ENCODE measurements at places on chromosomes 16 and 17.

DNA sequence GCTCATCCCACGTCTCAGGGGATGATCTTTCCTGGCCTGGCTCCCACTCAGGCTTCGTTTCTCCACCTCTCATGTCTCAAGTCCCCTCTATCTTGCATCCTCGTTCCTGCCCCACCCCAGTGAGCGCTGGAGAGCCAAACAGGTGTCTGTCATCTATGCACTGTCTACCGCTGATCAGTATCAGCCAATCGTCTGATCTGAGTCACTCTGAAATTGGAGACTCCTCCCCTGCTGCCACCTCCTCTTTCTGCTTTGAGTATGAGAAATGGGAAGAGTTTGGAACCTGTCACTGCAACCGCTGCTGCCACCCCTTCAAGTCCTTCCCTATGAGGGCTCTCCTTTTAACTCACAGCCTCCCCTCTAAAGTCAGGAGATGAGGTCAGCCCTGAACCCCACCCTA is 28.0 kb downstream of the FZD2 start:
- DNase-seq = no peak

- DNase-seq = no peak
Observed at GRCh38 chr16:69166946-69167930, 19.7 kb upstream of the SNTB2 start.

DNA sequence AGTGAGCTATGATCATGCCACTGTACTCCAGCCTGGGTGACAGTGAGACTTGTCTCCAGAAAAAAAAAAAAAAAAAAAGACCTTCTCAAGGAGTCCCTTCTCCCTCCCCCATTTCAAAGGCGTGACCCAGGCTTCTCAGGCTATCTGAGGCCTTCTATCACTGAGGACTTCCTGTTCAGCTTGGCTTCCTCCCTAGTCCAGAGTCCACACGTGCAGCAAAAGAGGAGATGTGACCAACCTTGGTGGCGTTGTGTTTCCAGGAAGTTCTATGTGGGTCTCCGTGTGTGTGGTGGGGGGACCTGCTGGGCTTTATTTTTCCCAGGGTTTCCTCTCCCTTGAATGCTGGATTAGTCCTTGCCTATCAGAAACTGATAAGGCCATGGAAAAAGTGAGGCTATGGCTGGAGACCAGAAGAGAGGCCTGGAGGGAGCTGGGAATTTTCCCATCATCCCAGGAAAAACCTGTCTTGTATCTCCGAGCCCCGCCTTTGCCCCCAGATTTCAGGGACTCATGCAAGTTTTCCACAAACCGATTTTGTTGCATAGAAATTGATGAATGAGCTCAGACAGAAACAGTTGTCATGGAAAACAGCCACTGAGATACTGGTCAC is 148.1 kb downstream of the SALL1 start:
- DNase-seq = no peak

GRCh38 chr17:9181640-9182039 is 160.3 kb downstream of the NTN1 start:
- no peak for DNase-seq

DNA sequence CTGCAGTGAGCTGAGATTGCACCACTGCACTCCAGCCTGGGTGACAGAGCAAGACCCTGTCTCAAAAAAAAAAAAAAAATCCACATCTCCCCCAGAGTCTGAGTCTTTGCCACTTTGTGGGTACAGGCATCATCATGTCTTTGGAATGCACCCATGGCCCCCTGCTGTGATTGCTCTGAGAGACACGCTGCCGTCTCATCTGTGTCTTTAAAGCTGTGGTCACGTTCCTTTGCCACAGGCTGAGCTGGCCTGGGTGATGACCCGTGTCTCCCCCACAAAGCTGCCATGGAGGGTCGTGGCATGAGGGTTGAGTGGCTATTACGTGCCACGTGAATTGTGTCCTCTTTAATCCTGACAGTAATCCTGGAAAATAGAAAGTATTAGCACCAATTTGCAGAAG is 20.2 kb downstream of the CRISPLD2 start:
- DNase-seq = no peak

- no peak for DNase-seq
Observed at GRCh38 chr17:43570518-43570928, 24.4 kb upstream of the ETV4 start.

DNA sequence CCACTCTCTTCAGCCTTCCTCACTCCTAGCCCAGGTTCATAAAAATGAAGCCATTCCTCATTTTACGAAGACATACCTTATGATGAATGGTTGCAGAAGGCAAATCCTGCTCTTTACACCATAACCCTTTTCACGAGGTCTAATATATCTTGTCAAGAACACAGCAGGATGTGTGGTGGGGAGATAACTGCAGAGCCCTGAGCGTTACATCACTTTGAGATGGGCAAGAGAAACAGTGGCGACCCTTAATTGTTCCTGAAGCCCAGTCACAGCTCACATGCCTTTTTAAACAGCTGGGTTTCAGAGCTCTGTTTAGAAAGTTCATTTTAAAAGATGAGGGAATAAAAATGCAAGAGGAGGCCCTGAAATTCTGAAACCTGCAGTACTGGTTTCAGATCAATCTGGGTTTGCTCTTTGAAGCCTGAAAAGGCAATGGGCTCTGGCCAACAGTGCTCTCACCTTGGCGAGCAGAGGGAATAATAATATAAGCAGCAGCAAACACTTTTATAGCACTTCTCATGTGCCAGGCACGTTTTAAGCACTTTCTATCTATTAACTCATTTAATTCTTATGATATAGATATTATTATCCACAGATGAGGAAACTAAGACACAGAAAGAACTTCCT is 2.9 kb downstream of the FAM117A start:
- no peak for DNase-seq

GRCh38 chr17:29568331-29569244 is at the start of gene TP53I13:
Gene TP53I13, plus strand, starts transcription at chr17:29568701. Its CDS starts 58 bp downstream, at chr17:29568759.
- peak; percentile 92 for DNase-seq

DNA sequence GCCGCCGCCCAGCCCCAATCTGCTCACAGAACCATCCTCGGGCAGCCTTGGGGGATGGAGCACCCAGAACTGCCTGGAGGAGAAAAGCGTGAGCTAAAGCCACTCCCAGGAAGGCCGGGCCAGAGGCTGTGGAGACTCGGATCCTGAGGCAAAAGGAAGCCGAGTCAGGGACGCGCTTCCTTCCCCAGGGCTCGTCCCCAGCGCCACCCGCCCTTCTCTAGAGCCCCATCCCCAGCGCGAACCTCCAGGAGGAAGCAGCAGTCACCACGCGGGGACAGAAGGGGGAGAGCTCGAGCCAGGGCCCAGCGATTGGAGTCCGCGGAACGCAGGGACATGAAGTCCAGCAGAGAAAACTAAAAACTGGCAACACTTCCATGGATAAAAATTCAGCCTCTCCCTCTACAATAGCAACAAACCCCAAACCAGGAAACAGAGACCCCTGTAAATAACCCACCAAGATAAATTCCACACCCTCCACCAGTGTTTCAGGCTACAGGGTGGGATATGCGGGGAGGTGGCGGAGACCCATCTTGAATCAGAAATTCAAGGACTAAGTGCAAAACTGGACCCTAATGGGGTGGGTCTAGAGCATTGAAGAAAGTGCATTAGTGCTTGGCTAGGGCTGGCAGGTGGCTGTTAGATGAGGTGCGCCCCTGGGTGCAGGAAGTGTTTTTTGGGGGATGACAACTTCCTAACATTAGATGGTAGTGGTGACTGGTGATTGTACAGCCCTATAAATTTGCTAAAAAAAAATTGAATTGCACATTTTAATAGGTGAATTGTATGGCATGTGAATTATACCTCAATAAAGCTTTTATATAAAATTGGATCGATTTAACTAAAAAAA is 116.1 kb upstream of the METRNL start:
- DNase-seq = no peak

GRCh38 chr16:17377360-17378324 is 93.1 kb downstream of the XYLT1 start:
- DNase-seq = no peak

DNA sequence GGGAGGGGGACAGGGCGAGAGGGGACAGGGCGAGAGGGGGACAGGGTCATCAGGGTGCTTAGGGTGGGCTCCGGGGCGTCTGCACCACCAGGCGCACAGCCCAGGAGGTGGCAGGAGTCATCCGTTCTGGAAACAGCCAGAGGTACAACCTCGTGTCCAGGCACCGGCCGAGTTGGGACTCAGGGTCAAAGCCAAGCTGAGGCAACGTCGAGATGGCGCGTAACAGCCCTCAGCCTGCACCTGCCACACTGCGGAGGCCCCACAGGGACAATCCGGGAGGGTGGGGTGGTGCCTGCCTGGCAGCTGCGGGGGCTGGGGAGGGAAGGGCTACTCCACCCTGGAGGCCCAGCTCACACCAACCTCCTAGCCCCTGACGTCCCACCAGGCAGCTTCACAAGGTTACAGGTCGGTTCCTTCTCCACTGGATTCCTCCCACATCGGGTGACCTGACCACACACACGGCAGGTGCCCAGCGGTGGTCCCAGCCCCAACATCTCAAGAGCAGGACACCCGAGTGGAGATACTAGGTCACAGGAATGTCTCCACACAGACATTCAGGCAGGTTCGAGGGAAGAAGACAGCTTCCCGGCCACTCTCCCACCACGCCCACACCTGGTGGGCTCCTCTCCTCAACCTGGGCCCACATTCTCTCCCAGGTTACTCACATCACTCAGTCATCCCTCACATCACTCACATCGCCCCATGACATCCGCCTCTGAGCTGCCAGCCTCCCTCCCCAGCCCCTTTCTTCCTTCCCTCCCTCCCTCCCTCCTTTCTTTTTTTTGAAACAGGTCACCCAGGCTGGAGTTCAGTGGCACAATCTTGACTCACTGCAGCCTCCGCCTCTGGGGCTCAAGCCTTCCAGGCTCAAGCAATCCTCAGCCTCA is 47.3 kb downstream of the RPH3AL start:
- DNase-seq = no peak

GRCh38 chr17:82816358-82816757 is 23.5 kb downstream of the ZNF750 start:
- no peak for DNase-seq

DNA sequence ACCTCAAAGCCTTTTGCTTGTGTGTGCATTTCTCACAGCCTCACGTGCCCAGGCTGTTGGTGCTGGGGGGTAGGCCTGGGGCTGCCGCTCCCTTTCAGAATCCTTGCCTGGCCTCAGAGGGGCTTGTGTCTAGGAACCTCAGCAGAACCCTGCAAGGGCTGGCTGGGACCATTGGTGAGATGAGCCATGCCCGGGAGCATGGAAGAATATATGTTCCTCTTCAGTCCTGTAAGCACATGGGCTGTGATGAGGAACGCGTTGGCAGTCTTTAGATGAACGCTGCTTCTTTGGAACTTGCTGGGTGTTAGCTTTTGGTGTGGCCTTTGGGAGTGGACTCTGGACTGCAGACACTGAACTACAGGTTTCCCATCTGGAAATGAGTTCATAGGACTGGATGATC is 32.0 kb upstream of the SLC5A10 start:
- no peak for DNase-seq

DNA sequence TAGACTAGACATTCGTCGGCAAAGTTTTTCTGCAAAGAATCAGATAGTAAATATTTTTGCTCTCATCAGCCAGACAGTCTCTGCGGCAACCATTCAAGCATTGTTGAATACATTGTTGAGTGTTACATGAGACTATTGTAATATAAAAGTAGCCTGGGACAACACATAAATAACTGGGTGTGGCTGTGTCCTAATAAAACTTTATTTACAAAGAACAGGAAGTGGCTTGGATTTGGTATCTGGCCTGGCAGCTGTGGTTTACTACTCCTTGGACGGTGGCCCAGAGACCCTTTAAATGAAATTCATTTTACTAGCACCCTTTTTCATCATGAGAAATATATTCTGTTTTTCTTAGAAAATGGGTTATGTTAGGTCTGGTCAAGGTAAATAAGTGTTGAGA is 297.2 kb downstream of the WWOX start:
- DNase-seq = no peak

GRCh38 chr16:88957887-88958577 is 19.0 kb downstream of the CBFA2T3 start:
- no peak for DNase-seq

DNA sequence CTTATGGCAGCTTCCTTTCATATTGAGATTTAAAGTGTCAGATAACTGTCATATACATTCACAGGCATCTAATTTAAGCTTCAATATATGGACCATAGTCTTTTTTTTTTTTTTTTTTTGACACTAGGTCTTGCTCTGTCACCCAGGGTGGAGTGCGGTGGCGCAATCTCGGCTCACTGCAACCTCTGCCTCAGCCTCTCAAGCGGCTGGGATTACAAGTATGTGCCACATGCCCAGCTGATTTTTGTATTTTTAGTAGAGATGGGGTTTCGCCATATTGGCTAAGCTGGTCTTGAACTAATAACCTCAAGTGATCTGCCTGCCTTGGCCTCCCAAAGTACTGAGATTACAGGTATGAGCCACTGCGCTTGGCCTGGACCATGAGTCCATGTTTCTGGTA is 13.6 kb downstream of the CEP95 start:
- no peak for DNase-seq

DNA sequence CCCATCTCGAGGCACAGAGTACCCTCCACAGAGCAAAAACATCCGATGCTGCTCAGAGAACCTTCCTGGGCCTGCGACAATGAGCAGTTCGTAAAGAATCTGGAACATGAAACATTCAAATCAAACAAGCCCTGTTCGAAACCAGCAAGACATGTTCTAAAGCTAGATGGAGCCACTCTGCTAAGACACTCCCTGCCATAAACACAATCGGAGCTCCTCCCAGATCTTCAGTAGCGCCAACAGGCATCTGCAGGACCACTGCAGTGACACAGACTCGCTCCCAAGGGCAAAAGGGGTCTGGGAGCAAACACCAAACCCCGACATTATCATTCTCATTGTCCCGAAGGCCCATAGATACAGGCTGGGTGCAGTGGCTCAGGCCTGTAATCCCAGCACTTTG is 108.7 kb downstream of the ZFHX3 start:
- no peak for DNase-seq

- no peak for DNase-seq
Observed at GRCh38 chr16:6482696-6483468, 849.8 kb upstream of the RBFOX1 start.

DNA sequence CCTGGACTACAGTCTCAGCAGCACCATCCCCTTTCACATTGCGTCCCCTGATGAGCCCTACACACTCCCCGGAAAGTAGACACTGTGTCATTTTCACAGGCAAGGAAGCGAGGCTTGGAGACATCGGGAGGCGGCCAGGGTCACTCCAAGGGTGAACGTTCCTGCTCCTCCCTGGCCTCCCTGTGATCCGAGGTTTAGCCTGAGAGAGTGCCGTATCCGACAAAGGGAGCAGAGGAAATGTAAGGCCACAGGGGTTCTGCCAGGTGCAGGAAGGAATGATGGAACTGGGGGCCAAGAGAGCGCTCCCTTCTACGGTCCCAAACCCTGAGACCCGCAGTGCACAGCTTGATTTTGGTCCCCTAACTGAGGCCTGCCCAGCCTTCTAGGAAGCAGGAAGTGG is 8.0 kb upstream of the PIK3R6 start:
- DNase-seq = no peak

- no peak for DNase-seq
Observed at GRCh38 chr16:59740858-59741257, 1006.7 kb upstream of the GOT2 start.
